ENCODE measurements at places on chromosomes 5 and 9.

DNA sequence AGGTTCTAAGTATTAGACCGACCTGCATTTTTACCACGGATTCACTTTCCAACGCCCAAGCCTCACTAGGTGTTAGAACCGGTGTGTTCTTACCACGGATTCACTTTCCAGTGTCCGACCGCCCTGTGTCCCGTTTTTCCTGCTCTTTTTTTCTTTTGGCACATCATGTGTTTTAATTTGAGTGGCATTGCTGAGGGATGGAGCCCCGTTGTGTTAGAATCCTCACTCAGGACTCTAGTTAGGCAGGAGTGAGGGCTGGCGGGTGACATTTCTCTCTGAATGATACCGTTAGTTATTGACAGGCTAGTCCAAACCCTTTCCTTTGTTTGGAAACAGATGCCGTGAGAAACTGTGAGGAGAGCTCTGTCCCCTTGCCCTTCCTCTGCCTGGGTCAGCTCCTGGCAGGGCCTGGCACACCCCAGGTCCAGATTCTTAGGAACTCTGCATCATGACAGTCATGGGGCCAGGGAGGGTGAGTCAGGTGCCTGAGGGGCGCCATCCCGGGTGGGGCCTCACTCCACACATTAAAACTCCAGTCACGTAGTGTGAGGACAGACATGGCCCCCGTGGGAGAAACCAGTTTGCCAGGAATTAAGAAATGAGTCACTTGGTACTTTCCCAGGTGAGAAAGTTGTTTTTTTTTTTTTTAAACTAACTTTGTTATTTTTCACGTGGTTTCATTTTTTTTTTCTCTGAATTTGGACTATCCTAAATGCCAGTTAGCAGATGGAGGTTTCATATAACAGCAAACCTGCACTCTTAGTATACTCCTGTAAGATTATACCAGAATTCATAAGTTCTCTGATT lies 15.8 kb downstream of the EXOC3 start:
- DNase-seq: no peak

DNA sequence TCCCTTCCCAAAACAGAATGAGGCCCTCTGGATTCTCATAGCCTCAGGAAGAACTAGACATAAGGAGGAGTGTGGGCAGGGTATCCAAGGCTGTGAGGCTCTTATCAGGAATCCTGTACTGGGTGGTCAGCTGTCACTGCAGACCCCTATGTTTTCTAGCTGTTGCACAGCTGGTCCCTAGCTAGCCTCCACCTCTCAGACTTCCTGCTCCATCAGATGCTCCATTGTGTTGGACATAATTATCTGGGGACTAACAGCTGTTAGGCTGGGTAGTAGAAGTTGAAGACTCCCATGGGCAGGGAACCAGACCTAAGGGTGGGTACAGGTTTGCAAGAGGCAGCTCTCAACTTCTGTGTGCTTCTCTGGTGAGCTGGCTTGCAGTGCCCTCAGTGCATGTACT lies 18.4 kb downstream of the FAM219A start:
- DNase-seq: no peak

DNA sequence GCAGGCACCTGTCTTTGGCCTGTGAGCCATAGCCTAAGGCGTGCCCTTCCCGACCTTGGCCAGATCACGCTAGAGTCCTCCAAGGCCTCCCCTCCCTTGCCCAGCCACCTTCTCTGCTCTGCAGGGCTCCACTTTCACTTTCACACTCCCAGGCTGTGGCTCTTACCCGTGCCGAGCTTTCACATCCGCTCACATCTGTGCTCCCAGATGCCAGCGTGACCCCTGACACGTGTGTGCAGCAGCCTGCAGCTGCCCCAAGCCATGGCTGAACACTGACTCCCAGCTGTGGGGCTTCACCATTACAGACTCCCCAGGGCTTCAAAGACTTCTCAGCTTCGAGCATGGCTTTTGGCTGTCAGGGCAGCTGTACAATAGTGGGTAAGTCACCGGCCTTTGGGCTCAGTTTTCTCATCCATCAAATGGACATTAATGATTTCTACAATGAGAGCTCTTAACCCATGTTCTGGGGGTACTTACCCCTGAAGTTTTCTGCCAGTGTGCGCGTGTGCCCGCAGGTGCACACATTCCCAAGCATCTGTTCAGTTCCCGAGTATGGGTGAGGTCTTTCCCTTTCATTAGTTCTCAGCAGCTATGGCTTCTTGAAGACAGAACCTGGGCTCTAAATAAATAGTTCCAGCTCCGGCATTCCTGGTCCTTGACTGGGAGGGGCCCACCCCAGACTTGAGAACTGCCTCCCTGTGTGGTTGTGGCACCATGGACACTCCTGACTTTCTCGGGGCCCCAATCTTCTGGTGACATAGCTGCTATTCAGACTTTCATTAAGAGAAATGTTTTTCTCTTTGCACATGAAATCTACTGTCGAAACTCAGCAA lies 118.6 kb downstream of the RGS3 start:
- peak; percentile 64 for DNase-seq

GRCh38 chr5:137582218-137582617 lies 83.1 kb upstream of the SPOCK1 start:
- DNase-seq: no peak
